ENCODE measurements at places on chromosomes 7 and 10.

DNA sequence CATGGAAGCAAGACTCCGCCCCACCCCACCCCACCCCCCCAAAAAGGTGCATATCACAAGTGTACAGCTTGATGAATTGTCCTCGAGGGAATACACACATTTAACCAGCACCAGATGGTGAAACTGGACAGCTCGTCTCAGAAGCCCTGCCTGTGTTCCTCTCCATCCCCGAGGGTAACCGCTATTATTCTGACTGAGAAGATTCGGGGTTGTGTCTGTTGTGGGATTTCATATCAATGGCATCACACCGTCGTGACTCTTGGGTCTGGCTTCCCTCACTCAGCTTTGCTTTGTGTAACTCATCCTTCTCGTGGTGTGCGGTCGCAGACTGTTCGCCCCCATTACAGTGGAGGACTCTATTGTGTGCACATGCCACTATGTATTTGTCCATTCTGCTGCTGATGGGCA lies 18.9 kb downstream of the PODXL start:
- DNase-seq, result no peak

- DNase-seq, result no peak
Observed at GRCh38 chr10:986881-987619, 1.2 kb upstream of the GTPBP4 start.

- DNase-seq, result no peak
Observed at GRCh38 chr7:154783281-154783909, 219.5 kb downstream of the PAXIP1 start.

DNA sequence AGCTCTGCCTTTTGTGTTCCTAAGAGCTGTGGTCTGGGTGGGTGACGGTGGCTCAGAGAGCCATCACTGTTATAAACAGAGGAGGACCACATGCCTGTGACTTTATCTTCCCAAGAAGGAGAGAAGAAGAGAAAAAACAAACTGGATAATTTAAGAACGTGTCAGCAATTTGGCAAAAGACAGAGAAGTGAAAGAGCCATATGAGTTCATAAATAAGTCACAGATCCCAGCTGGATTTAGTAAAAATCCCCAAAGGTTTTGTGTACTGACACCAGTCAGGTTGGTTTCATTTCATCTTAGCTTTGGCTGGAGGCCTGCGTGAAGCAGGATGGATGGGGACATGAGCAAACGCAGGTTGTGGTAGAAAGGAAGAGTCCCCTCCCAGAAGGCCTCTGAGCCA lies 120.7 kb downstream of the CXCL12 start:
- no peak for DNase-seq

GRCh38 chr7:82423446-82423845 lies 20.1 kb downstream of the CACNA2D1 start:
- DNase-seq, result no peak

GRCh38 chr10:88120599-88121333 lies 257.3 kb downstream of the PTEN start:
- no peak for DNase-seq

DNA sequence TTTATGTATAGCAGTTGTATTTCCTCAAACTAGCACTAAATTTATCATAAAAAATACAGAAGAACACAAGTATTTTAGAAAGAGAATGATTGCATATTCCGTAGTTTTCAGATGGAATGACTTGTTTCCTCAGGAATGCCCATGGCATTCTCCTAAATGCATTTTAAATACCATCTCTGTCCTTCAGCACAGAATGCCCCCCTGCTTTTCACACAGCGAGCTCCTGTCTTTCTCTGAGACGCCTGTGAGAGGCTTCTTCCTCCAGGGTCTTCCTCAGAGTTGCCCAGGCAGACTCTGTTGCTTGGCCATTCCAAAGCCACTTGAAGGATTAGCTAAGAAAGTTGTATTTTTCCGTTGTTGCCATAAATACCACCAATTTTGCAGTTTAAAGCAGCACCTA lies 10.1 kb downstream of the LANCL2 start:
- DNase-seq, result no peak

GRCh38 chr10:117410557-117410956 lies 35.3 kb upstream of the PDZD8 start:
- DNase-seq, result no peak

DNA sequence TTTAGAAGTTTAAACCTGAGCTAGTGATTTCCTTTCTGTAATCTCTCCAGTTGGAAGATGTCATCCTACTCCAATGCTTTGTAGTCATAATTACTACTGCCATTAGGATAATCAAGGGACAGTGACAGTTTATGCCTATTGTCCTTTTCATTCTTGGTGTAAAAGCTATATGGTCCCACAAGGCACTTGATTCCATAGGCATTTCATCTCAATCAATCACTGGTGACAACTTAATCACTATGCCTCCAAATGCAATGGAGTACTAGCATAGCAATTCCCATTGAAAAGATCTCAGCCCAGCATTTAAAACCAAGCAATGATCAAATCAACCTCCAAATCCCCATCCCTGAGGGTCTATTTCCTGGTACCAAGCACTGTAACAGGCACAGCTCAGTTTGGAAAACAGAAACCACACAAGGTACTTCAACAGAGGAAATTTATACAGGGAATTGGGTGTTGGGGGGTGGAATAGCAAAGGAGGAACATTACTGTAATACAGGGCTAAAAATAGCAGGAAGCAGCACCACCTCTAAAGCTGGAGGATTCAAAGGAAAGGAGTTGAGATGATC lies 51.0 kb downstream of the FHIP2A start:
- no peak for DNase-seq

GRCh38 chr7:602341-603141 lies 82.9 kb upstream of the PDGFA start:
- no peak for DNase-seq

DNA sequence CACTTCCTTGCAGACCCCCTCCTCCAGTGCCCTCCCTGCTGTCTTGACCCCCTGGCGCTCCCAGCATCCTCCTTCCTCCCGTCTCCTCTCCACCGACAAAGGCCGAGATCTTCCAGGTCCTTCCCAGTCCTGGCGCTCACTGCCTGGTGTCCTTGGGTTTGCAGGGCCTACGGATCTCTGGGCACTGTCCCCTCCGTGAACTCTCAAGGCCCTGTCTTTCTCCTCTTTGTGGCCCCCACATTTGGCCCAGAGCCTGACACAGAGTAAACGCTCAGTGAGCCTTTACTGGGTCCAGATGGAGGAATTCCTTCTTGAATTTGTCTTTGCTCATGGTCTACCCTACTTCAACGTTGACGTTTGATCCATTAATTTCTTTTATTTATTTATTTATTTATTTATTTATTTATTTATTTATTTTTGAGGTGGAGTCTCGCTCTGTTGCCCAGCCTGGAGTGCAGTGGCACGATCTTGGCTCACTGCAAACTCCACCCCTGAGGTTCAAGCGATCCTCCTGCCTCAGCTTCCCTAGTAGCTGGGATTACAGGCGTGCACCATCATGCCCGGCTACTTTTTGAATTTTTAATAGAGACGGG lies 29.7 kb downstream of the TMEM270 start:
- DNase-seq, result no peak

- no peak for DNase-seq
Observed at GRCh38 chr7:44062903-44063295, 2.5 kb downstream of the PGAM2 start.

DNA sequence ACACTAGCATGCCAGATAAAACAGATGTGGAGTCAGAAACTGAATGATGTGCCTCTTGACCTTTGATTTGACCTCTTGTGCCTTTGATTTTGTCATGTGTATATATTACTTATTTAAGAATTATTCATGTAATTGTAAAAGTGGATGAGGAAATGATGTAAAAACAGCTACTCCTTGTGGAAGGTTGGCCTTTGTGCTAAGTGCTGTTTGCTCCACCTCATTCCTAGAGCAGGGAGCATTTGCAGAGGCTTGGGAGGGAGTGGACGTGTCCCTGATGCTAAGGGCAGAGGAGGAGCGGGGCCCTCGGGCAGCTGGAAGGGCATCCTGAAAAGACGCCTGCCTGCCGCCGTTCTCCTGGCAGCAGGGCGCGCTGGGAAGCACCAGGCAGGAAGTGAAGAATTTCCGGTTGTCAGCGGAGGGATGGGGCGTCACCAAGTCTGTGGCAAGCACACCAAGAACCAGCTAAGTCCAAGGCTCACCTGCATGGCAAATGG lies 197.6 kb upstream of the ZNF32 start:
- DNase-seq, result no peak

- DNase-seq, result no peak
Observed at GRCh38 chr7:80883154-80884025, 35.5 kb downstream of the SEMA3C start.

DNA sequence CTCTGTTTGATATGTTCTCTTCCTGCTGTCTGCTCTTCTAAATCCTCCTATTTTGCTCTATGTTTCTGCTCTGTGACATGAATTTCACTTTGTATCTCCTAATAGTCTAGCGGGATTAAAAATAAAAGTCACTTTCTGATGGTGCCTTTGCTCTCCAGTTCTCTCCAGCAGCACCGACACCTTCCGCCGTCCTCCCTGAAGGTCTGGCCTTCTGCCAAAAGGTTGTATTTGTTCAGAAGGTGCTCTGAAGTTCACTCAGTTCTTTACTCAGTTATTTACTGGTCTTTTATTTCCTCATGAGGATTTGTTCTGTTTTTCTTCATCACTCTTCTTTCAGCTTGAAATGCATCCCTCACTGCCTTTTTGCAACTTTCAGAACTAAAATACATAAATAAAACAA lies 11.2 kb upstream of the EPHA1 start:
- no peak for DNase-seq

DNA sequence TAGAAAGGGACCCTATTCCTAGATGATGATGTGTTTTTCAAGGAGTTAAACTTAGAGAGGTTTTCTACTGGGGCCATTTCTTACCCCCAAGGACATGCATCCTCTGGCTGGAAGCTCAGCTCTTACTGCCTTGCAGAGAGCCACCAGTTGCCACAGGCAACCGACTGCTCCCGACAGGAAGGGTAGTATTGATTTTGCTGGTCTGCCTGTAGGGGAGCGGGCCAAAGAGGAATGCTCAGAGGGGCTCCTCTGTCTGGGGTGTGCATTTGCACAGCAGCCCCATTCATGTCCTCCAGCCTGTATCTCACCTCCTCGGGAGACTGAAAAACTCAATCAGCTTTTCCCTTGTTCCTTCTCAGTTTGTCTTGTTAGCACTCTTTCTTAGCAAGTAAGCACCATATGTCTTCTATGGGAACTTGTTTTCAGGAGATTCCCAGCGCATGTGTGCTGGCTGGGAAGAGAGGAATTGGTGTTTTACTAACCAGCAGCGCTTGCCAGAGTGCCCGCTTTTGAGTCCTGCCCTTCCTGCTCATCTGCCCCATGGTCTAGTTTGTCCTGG lies 739.0 kb upstream of the GALNT17 start:
- DNase-seq, result no peak

DNA sequence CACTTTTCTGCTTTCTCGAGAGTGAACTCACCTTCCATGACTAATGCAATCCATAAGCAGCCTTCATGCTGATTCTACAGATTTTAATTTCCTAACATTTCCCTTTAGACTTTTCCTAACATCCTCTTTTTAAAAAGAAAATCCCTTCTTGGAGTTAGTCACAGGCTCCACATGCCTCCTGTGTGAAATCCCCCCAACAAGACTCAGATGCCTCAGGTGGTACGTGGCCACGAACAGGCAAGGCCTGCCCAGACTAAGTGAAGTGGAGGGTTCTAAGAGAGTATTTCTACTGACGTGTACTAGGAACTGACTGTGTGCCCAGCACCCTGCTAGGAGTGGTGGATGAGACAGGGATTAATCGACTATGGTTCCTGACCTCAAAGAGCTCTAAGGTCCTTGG lies 125.9 kb upstream of the HPS1 start:
- no peak for DNase-seq

DNA sequence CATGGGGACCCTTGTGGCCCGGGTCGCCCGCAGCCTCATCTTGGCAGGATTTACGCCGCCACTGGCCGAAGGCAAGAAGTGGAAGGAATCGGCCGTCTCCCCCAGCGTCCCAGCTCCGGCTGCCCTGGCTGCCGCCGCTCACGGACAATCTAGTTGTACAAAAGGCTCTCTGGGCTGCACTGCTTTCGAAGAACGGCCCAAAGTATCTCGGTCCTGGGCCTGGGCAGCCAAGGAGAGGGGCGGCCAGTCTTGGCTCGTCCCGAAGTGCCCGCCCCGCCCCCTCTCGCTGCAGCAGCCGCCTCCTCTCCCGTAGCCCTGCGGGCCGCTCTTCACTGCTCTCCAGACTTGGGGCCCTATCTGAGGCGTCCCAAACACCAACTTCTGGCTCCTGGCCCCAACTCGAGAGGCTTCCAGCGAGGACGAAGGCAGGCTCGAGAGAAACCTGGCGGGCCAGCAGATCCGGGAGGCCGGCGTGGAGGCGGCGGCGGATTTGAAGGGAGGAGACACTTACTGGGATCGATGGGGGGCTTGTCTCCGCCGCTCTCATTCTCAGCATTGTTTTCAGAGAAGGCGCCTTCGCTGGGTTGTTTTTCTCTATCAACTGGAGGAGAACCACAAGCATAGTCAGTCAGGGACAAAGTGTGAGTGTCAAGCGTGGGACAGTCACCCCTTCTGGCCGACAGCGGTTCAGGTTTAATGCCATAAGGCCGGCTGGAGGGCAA lies 809 bp downstream of the HOXA9 start:
- no peak for DNase-seq

- DNase-seq, result no peak
Observed at GRCh38 chr10:30039567-30039966, 19.8 kb downstream of the JCAD start.

DNA sequence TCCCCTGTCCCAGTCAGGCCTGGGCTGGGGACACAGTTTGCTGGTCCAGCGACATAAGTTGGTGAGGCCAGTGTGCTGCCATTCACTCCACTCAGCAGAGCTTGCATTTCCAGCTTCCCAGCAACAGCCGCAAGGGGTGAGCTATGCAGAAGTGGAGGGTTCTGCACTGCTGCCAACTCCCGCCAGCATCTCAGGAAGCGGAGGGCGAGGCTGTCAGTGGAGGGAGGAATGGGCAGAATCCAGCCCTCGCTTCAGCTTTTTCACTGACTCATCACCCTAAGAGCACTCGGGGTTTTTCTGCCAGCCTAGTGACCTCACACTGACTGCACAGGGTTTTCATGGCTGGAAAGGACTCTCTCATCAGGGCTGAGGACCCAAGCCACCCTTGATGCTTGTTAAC lies 625.1 kb upstream of the MKI67 start:
- no peak for DNase-seq

GRCh38 chr10:99532687-99533495 lies at the start of gene NKX2-3:
Gene NKX2-3 (plus strand): TSS chr10:99532942. CDS start chr10:99533132, 190 bp downstream.
- DNase-seq, result no peak

DNA sequence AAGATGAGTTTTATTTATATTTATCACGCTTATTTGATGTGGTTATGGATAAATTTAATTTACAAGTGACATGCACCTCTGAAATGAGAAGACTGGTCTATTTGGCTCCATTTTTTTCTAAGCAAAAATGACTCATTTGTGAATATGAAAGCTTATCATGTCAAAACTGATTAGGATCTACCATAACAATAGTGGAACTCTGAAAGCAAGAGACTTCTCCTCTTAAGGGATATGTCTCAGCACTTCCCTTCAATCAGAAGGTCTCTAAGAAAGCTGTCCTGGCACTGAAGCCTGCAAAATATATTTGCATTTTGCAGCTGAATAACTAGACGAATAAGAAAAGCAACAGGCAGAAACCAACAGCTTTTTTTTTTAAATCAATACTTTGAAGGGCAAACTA lies 12.7 kb downstream of the FAS start:
- no peak for DNase-seq
